ENCODE measurements at places on chromosomes 3 and 15.

DNA sequence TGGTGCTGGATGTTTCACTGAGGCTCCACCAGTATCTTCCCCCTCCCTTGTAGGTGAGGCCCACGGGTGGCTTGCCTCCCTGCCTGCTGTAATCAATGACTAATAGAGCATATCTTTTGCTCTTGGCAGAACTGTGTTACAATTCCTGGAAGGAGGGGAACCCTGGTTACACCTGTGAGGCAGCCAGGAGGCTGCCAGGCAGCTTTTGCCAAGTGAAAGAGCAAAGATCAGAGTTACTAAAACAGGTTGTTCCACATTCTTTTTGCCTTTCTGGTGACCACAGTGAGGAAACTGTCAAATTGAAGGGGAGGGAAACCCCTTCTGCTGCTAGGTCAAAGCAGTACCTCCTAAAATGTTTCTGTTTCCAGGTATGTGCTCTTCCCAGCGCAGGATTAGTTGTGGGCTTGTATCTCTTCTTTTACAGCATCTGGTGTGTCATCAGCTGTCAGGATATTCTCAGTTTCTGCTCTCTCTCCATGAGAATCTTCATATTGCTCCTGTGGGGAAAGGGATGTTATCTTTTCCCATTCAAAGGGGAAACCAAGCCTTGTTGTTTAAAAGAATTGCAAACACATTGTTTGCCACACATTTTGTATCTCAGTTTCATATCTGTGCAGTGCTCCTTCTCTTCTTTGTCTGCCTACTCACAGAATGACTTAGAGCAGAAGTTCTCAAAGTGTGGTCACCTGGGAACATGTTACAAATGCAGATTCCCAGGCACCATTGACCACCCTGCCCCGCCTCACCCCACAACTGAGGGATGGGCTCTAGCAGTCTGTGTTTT, 137.4 kb upstream of the UMPS start:
- no peak for DNase-seq

GRCh38 chr3:52396907-52397591, 47.9 kb downstream of the SEMA3G start:
- DNase-seq = no peak

- no peak for DNase-seq
Observed at GRCh38 chr3:77025471-77025870, 14.4 kb upstream of the ROBO2 start.

- no peak for DNase-seq
Observed at GRCh38 chr15:43893956-43894355, 67.2 kb downstream of the WDR76 start.

- DNase-seq = no peak
Observed at GRCh38 chr3:187288855-187289605, 2.5 kb downstream of the MASP1 start.

- no peak for DNase-seq
Observed at GRCh38 chr3:174125267-174125824, 727.8 kb downstream of the NLGN1 start.

DNA sequence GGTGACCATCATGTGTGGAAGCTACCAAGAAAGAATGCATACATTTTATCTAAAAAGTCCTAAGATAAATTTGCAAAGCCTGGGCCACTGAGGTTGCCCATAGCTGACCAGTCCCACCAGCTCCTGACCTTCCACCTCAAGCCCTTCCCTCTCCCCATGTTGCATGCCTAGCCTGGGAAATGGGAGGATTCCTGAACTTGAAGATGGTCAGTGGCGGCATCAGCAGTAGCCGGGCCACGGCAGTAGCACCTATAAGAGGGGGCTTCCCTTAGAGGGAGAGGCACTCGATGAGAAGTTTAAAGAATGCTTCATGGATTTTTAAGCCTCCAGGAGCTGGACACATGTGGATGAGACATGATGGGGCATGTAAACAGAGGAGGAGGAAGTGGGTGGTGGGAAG, 172.1 kb downstream of the KLF13 start:
- DNase-seq = no peak

DNA sequence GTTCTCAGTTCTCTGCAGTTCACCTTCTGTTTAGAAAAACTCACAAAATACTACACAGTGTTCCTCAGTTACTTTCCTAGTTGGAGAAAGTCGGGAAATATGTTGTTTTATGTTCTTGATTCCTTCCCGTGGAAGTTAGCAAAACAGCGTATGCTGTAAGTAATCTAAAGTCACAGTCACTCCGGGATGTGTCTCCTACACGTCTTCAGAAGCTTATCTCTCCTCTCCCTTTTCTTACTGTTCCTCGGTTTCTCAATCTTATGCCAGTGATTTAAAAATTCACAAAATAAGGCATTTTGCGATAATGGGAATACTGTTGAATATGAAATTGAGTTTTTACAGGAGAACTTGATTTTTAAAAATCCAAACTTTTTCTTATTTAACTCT, 1.7 kb downstream of the HEG1 start:
- DNase-seq = no peak

DNA sequence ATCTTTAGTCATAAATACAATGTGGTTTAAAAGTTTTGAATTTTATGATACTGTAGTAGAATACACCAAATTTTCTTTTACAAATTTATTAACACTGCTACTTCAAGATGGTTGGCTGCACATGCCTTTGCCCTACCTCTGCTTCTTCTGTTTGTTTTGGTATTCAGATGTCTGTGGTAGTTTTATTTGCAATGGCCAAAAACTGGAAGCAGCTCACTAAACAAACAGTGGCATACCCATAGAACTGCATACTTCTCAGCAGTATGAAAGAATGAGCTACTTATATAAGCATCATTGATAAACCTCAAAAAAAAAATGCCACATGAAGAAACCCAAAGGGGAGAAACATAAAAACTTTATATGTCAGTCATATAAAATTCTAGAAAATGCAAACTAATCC, 19.5 kb downstream of the ARIH2 start:
- DNase-seq = no peak

GRCh38 chr15:98025237-98025636, 64.7 kb downstream of the ARRDC4 start:
- DNase-seq = no peak

DNA sequence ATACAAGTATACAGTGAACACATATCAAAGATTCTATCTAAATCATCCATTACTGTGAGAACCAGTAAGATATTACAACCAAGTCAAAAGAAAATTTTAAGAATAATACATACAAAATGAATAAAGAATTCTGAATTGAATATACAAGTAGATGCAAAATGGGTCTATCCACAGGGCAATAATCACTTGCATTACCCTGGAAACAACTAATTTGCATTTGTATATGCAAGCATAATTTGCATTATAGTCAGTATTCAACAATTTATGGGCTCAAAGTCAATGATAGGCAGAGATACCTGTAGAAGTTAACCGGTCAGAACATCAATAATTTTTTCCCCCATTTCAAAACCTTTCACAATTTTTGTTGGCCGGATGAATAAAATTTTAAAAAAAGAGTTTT, 512.2 kb upstream of the ALCAM start:
- no peak for DNase-seq

DNA sequence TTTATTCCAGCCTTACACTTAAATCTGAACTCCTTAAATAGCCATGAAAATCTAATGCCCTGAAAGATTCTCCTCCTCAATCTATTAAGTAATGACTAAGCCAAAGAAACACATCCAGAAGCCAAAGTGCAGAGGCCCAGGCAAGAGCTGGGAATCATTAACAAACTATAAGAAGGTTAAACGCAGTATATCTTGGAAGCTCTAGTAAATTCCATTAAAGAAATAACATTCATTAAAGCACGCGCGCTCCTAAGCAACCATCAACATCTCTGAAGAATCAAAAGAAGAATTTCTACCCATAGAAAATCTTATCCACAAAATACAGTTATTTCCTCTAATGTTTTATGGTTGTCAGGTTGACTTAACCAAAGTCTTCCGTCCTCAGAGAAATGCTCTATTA, 29.5 kb downstream of the MB21D2 start:
- no peak for DNase-seq

DNA sequence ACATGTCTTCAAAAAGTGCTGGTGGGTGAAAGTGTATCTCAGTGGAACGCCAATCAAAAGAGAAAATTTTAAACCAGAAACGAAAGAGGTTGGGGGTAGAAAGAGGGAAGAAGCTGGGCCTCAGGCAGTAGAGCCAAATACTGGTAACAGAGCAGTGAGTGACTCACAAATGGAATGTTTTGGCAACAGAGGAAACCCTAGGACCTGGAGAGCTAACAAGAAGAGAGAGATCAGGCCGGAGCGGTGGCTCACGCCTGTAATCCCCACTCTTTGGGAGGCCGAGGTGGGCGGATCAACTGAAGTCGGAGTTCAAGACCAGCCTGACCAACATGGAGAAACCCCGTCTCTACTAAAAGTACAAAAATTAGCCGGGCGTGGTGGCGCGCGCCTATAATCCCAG, 450.8 kb upstream of the NAALADL2 start:
- DNase-seq = no peak

DNA sequence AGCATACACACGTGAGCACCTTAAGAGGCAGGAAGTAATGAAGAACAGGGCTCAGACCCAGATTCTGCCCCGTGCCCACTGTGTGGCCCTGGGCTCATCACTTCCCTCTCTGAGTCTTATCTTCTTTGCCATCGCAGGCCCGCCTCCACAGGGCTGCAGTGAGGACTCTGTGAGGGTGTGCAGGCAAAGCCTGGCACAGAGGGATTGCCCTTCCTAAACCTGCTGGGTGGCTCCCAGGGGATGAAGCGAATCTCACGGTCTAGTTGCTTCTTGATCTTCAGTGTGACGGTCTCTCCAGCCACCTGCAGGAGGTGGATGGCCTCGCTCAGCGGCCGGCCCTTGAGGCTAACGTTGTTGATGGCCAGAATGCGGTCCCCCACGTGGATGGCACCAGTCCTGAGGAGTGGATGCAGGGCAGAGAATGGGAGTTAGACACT, 32.8 kb downstream of the GRIP2 start:
- DNase-seq = no peak

All from NCI-H187 (cell line).